ENCODE measurements at places on chromosomes 12 and 14. TPM values are rescaled to one million over a fixed set of nuclear protein-coding genes. Genes with fewer than 3 reads are reported as not detected.

GRCh38 chr14:67480011-67480410 is 8.5 kb downstream of the TMEM229B start:
- DNase-seq = no peak

DNA sequence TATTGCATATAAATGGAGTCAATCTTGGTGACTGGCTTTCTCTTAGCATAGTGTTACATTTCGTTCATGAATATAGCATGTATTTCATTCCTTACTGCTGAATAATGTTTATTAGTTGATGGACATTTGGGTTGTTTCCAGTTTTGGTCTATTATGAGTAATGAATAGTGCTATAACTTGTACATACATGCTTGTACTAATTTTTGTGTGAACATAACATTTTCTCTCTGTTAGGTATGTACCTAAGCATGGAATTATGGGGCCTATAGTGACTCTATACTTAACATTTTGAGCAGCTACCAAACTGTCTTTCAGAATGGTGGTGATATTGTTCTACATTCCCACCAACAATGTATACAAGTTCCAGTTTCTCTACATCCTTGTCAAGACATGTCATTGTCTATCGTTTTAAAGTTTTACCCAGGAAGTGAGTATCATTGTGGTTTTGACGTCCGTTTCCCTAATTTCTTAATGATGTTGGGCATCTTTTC is 23.1 kb downstream of the ATP2A2 start:
- DNase-seq = no peak

FLVCR2 gene
- 11.3 TPM for polyA plus RNA-seq

- no peak for DNase-seq
Measured at GRCh38 chr12:57162553-57163125, 15.2 kb upstream of the LRP1-AS start.

DNA sequence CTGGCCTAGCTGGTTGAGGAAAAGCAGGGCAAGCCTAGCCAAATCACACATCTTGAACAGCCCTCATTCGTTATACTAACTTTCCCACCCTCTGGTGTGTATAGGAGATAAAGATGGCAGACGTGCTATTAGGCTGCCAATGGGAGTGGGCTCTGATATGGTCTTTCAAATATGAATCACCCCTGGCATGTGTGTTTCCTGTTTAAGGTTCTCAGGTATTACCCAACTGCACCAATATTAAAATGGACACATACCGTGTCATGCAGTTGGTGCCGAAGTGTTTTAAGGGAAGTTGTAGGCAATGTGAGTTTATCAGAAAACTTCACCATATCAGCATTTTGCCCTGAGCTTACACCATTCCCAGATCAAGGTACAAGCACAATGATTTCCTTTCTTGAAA is 33.4 kb downstream of the CHST11 start:
- peak; percentile 53 for DNase-seq

RASSF8 gene
- 20.2 TPM for polyA plus RNA-seq

DNA sequence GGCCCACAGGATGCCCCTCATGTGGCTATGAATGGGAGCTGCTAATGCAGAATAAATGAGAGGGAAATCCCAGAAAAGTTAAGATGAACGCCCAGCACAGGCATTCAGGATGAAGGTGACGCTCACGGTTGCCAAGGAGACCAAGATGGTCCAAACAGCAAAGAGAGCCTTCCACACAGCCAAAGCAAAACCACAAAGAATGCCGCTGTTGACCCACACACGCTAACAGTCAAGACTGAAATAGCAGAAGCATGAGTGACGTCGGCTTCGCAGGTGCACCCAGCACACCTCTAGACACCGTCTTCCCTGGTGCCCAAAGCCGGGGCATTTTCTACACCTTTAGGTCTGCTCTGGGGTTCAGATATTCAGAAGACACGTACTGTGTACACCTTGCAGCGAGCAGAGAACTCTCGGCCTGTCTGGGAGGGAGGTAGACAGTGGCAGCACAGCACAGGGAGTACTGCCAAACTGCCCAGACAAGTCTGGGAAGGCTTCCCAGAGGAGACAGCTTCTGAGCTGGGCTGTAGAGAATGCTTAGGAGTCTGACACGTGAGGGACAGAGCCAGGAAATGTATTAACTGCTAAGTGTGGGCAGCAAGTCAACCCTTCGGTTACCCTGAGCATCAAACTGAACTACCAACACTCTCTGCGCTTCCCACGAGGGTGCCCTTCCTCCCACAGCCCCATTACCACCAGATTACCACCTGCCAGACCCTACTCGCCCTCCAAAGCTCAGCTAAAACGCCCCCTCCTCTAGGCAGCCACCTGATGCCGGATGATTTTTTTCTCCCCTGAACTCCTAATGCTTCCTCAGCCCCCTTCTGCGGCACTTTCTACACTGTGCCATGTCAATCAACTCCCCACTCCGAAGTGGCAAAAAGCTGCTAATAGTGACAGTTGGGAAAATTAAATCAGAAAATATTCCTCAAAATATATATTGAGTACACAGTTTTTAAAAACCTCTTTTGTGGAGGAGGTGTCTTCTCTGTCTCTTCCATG is 50.1 kb downstream of the CCDC88C start:
- no peak for DNase-seq

GRCh38 chr12:53808023-53808705 is 56.4 kb upstream of the CISTR start:
- DNase-seq = no peak

PRICKLE1 gene
- 6.0 TPM for polyA plus RNA-seq

- no peak for DNase-seq
Measured at GRCh38 chr14:60309867-60310552, 61.0 kb downstream of the PPM1A start.

GRCh38 chr12:120887253-120888043 is 16.7 kb downstream of the SPPL3 start:
- no peak for DNase-seq

GRCh38 chr14:97299661-97300060 is 502.5 kb downstream of the VRK1 start:
- DNase-seq = no peak

RNASE3 gene
- 0.18 TPM for polyA plus RNA-seq

DNA sequence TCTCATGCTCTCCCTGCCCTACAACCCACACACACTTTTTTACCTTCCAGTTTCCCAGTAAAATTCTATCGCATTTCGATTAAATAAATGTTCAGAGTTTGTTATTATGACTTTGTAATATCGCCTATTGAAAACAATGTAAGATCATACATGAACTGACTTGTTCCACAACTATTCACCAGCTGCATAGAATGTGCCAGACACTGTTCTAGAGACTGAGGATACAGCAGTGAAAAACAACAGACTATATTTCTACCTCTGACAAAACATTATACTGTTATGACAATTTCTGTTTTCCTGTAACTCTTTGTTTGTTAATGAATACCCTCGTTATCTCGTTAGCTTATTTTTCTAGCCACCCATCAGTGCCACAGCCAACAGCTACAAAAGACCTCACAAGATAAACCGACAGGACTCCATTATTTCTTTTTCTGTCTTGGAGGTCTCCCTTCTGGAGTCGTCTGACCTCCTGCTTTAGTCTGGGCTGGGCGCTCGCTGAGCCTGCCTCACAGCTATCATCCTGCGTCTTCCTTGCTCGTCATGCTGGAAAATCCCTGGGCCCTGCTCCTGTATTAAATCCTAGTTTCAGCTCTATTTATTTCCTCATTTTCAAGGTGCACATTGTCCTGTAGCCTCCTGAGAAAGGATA is 498.9 kb downstream of the DIO2 start:
- no peak for DNase-seq

DNA sequence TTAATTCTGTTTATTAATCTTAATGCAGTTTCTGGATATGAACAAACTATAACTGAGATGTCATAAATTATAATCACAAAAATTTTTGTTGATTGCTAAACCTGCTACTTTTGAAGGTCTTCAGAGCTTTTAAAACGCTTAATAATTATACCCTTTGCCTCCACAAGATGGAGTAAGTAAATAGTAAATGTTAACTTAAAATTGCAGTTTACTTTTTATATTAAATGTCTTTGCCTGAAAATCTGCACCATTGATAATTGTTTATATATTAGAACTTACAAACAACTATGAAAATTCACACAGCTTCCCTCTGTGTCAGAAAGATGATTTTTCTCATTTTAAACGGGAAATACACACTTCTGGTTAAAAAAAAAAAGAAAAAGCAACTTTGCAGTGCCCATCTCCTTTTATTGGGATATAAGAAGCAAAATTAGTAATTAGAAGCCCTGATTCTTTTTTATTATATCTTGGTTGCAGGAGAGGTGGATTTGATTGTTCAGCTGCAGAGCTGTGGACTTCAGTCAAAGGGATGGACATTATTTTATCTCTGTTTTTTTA is 35.6 kb downstream of the SCFD1 start:
- DNase-seq = no peak

DNA sequence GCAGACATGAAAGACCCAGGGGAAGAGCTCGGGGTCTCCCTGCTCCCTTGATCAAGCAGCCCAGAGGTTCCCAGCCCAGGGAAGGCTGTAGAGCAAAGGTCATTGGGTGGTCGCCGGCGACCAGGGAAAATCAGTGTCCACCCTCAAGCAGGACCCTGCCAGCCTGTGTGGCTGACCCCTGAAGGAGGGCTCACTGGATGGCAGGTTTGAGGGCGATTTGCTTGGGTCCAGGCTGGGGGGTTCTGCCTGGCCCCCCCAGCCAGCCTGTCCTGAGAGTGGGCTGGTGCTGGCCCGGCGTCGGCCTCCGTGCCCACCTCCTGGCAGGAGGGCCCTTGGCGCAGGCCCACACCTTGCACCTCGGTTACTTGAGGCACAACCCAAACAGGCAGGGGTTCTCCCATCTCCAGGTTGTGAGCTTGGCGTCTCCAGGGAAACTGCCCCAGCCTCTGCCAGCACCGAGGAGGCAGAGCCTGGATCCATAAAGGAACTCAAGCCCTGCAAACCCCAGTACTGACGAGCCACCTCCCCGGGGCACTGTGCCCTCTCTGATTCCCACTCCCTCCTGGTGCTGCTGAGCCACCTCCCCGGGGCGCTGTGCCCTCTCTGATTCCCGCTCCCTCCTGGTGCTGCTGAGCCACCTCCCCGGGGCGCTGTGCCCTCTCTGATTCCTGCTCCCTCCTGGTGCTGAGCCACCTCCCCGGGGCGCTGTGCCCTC is 329.0 kb upstream of the SFSWAP start:
- DNase-seq = no peak

GRCh38 chr12:63149909-63150712 is 890 bp downstream of the AVPR1A start:
- peak; percentile 39 for DNase-seq

GRCh38 chr12:65450625-65451024 is 172.1 kb downstream of the MSRB3 start:
- no peak for DNase-seq

TSHR gene
- 0.16 TPM for polyA plus RNA-seq

MANSC4 gene
- polyA plus RNA-seq = 0.19 TPM

CCDC91 gene
- polyA plus RNA-seq = 20.8 TPM

DNA sequence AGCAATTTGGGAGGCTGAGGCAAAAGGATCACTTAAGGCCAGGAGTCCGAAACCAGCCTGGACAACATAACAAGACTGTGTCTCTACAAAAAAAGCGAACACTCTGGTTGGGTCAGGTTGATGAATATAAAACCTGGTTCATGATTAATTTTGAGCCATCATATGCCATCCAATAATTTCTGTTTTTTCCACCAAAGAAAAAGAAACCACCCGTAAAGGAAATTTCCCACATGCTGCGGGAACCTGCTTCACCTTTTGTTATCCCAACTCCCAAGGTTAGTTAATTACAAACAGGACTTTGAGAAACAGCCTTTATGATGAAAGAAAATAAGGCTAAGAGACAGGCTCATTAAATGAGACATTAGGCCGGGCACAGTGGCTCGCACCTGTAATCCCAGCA is 24.1 kb upstream of the BICDL1 start:
- DNase-seq = no peak

DNA sequence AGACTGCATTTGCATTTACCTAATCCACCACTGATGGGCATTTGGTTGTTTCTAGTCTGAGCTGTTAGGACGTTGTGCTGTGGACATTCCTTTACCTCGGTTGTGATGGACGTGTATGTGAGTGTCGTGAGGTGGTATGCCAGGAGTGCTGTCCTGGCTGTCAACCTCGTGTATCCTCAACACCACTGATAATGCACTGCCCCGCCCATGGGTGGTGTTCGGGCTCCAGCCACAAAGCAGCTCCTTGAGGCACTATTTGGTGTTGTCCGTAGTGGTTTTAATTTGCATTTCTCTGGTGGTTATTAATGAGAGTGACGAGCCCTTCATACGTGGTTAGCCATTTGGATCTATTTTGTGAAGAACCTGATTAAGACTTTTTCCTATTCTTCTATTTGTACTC is 87.6 kb downstream of the PPP2R5C start:
- no peak for DNase-seq

KRT72 gene
- 2.0 TPM for polyA plus RNA-seq

C3AR1 gene
- 6.1 TPM for polyA plus RNA-seq

Measured in large intestine (tissue), 12 donors.